ENCODE measurements at places on chromosomes 7 and 10.

DNA sequence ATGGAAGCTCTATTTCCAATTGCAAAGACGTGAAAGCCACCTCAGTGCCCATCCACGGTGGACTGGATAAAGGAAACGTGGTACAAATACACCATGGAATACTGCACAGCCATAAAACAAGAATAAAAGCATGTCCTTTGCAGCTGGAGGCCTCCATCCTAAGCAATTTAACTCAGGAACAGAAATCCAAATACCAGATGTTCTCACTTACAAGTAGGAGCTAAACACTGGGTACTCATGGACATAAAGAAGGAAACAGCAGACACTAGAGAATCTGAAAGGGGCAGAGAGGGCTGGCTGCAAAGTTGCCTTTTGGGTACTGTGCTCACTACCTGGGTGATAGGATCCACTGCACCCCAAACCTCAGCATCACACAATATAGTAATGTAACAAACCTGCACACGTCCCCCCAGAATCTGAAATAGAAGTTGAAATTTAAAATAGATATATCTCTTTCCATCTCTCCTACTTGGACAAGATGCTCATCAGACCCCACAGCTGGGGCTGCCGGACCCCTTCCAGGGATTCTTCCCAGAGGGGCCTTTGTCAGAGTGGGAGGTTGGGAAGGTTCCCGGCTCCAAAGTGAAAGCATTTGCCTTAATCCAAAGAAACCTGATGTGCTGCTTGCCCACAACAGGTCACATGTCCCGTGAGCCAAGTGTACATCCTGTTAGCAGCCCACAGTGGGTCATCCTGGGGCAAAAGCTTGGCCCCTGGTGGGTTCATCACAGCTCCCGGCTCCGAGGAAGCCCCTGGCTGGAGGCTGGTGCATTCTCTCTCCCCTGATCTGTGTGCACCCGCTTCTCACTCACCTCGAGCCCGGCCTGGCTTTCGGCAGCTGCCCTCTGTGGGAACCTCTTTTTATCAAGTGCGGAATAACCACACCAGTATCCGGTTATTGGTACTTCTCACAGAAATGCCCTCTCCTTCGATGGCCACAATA, 172.3 kb upstream of the PPP2R2D start:
- no peak for DNase-seq

DNA sequence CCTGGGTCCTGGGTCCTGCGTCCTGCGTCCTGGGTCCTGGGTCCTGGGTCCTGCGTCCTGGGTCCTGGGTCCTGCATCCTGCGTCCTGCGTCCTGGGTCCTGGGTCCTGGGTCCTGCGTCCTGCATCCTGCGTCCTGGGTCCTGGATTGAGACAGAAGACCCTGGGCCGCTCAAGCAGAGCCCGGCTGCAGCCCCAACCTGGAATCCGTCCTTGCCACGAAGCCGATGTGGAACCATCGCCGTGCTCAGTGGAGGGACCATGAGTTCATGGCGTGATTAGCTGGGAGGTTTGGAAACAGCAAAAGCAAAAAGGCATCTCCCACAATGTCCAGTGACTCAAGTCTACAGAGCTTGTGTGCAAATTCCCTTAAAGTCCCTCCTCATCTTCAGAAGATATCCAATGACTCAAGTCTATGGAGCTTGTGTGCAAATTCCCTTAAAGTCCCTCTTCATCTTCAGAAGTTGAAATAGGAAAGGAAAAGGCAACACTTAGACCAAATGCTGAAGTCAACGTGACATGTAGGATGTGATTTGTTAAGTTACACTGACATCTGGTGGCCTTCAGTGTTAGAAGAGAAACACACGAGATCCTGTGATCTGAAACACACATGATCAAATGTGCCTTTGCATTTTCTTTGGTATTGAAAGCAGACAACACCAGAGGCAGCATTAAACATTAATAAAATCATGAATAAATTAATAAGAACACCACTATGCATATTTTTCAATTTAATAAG, 179.9 kb downstream of the PTPRN2 start:
- peak; percentile 52 for DNase-seq

DNA sequence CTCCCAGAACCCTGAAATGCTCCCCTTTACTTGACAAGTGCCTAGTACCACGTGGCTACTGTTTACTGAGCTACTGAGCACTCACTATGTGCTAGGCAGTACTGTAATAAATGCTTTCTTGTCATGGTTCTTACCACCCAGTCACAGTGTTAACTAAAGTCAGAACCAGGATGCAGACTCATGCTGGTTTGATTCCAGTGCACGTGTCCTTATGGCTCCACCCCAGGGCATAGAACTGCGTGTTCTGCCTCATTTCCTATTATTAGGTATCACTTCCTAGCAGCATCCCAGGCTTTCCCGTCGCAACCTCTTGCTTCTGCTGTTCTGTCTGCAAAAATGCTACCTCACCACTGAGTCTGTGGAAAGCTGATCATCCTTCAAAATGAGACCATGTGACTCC, 71.7 kb upstream of the DOCK1 start:
- no peak for DNase-seq

- DNase-seq, result no peak
These were observed 10.3 kb downstream of the TACC2 start for GRCh38 chr10:121999301-121999700.

DNA sequence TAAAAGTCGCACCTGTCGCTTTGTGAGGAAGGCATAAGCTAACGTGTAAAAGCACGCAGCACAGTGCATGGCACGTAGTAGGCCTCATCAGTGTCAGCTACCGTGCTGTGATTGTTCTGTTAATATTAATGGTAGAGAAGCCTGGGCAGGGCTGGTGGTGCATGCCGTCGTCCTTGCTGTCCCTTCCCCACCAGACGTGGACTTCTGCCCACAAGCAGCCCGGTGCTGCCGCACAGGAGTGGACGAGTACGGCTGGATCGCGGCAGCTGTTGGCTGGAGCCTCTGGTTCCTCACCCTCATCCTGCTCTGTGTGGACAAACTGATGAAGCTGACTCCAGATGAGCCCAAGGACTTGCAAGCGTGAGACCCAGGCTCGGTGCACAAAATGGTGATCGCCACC, 4.7 kb upstream of the ATP6V0A4 start:
- DNase-seq, result no peak

- no peak for DNase-seq
These were observed 1.5 kb downstream of the LIPK start for GRCh38 chr10:88707429-88708155.

DNA sequence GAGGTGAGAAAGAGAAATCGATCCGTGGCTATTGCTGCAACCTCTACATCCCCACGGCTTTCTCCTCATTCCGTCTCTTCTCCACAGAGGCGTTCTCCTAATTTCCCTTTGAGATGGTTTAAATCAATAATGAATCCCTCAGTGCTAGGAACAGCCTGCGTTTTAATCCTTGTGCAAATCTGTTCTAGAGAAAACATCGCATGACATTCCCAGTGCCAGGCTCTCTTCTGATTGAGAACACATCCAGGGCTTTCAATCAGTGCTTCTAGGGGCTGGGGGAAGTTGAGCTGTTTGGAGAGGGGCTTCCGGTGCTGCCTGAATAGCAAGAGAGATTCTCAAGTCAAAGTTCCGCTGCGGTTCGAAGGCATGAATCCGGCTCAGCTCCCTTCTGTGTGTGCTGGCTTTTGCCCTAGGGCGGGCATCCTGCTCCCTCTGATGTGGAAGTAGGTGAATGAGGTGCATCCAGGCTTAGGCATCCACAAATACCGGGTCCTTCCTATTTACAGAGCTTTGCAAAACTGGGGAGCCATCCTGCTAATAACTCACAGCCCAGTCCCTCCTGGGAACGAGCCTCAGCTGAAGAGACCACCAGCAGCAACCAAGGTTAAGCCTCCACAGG, 62.8 kb downstream of the CHST15 start:
- no peak for DNase-seq

- DNase-seq, result no peak
These were observed 18.0 kb upstream of the LIPA start for GRCh38 chr10:89269433-89270152.

DNA sequence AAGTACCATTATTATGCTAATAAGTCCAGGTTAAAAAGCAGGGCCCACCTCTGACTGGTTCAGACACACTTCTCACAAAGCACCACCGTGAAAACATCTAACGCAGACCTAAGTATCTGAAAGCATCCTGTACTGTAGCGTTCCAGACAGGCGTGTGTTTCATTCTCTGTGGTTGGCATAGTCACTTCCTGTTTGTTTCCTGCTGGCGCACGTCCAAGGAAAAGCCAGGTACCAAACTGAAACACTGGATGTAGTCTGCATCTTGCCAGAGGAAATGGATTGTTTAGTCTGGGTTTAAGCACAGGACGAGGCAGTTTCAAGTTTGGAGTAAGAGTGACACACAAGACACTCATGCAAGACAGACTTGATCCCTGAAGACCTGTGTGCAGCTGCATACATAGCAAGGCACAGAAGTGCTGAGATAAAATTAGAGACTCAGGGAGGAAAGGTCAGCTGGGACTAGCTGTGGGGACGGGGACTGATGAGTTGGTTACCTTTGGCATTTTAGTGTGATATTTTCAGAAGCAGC, 23.3 kb downstream of the BPGM start:
- peak; percentile 87 for DNase-seq

DNA sequence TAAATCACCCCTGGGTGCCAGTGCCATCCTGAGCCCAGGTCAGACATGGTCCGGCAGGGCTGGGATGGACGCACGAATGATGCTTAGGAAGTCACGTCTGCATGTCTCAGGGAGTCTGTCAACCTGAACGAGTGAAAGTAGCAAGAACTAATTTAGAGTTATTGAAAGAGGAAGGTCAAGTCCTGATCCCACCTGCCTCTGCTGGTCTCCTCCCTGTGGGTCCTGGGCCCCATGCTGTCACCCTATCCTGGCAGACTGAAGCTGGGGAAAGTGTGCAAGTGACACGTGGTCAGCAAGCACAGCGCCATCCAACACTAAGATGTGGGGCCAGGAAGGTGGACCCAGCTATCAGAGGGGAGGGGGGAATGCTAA, 26.1 kb upstream of the GRID1 start:
- no peak for DNase-seq

GRCh38 chr10:2509081-2509531, 558.2 kb upstream of the PFKP start:
- DNase-seq, result no peak

- no peak for DNase-seq
These were observed 77.6 kb upstream of the PRLHR start for GRCh38 chr10:118672766-118673715.

GRCh38 chr10:49163741-49164140, 24.4 kb downstream of the TMEM273 start:
- no peak for DNase-seq

DNA sequence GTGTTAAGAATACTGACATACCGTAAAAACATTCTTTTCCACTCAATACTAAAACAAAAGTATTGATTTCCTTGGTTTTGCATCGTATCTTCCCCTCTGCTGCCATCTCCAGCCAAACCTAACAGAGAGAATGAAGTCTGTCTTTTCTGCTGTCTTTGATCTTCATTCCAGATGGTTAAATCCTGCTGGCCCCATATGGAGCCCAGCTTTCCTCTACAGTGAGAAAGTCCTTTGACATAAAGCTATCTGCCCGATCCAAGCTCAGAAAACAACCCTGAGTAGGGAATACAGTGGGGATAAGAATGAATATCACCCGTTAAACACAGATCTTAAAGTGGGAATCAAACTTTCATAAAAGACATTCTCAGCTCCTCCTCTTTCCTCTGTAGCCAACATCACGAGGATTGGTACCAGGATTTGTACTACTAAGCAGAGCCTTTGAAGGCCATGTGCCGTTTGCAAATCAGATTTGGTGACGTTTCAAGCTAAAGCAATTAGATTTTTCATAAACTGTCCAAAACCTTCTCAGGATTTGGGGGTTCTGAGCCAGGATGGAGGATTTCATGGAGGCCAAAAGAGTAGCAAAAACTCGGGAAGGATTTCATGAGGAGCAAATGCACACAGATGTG, 30.8 kb upstream of the GPAM start:
- DNase-seq, result no peak

DNA sequence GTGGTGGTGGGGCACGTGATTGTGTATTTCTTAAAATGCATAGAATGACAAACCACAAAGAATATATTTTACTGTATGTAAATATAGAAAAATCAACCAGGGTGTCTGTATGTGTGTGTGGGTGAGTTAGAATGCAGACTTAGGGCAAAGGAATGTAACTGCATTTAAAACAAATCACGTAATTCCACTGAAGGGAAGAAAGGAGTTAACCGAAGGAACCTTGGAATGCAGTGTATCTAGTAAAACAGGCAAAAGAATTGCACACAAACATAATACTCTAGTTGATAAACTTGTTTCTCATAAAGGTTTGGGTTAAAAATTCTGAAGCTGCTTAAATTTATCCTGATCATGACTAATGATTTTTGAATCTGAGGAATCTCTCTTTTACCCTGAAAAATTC, 134.9 kb downstream of the ADRA2A start:
- DNase-seq, result no peak

- DNase-seq, result no peak
These were observed 283.9 kb downstream of the PLXDC2 start for GRCh38 chr10:20100171-20100570.

GRCh38 chr7:2518737-2519118, 846 bp upstream of the LFNG start:
- DNase-seq, result no peak

DNA sequence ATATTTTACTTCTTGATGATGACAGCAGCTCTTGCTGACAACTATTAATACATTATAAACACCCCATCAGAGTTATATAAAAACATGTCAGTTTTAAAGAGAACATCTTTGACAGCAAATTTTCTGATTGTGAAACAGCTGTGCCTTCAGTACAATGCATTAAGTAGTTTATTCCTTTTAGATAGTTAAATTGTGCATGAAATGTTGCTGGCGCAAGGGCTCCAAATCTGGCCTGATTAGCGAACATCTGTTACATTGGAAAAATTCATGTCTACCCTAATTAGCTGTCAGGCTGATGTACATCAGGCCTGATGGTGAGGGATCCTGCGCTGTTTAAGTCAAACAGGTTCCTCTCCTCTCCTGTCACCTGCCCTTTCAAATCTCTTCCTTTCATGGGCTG, 171.9 kb upstream of the SP8 start:
- DNase-seq, result peak; percentile 77

DNA sequence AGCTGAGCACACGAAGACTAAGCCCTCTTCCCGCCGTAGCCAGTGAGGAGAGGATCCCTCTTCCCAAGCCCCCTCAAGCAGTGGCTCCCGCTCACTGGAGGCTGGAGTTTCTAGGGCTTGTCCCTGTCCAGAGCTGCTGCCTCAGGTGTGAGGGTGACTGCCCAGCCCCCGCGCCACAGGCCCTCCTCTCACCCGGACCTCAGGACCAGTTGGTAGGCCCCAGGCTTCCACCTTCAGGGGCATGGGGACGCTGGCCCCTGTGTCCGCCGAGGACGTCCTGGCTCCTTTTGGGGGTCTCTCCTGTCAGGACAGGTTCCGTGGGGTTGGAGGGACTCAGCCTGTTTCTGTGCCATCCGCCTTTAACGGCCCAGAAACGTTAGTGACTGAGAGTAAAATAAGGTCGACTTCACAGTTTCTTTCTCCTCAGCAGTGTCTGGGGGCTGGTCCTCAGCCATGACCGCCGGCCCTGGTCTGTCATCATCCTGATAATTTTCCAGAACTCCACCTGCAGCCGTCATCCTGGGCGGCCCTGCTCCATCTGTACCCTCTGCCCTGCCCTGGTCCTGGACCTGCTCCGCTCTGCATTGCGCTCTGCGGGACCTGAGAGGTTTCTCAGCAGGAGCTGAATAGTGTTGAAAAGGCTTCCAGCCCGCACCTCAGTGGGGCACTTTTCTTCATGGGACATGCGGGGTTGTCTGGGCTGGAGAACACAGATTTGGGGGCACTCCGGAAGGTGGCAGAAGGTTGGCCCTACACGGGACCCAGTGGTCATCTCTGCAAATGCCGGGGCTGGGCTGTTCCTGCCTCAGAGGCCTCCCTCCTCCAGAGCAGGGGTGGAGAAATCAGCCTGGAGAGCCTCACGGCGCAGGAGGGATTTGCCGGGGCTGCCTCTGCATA, 36.0 kb upstream of the FAM20C start:
- DNase-seq, result no peak

GRCh38 chr7:35420656-35421055, 166.8 kb upstream of the TBX20 start:
- no peak for DNase-seq

Data from COR-L47 (cell line).